Stimulated activated CD4-positive, alpha-beta T cell treated with anti-CD3 and anti-CD28 coated beads, Interleukin-15, amount 100 ng/mL, for 48 hours (primary cell): ENCODE measurements at places on chromosomes 6 and 20.
A peak's percentile ranks its signal among the peaks of the same experiment; 100 is the strongest.

GRCh38 chr6:33207552-33208090 is 679 bp upstream of the RING1 start:
- no peak for DNase-seq

DNA sequence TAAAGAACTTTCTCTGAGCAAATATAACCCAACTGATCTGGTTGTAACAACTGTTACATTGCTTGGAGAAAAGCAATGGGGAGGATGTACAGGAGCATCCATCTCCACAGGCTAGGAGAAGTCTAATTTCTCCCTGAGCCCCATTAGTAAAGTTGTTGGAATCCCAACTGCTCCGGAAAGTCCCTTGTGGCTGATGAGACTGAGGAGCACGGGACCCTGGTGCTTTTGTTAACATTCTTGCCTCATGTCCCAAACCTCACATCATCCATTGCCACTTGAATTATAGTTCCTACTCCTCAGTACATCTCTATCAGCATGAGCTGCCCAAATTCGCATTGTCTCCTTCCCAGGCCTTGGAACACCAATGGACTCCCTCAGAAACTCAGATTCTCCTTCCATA is 260.6 kb upstream of the BMP2 start:
- no peak for DNase-seq

DNA sequence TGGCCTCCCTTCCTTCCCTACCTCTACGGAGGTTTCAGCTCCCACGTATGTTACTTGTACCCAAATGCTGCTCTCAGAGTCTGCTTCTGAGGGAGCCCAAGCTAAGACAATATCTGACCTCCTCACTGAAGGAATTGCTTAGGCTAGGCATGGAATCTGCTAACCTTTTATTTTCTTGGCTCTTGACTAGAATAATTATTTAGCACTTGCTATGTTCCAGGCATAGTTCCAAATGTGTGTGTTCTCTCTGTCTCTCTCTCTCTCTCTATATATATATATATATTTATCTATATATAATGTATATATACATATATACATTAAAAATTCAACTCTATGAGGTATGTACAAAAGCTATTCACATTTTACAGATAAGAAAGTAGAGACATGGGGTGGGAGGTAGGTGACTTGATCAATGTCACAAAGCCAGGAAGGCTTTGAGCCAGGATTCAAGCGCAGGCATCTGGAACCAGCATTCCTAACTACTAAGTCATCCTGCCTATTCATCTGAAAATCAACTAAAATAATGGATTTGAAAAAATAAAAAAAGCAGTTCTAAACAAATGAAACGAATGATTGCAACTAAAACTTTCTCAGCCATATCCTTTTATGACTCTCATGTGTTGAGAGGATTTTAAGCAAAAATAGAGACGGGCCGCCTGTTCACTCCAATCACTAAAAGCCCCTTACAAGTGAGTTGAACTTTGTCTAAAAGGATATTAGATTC is 189.7 kb upstream of the JAG1 start:
- DNase-seq, result no peak

- DNase-seq, result no peak
Observed at GRCh38 chr6:2594868-2595267, 155.9 kb downstream of the MYLK4 start.

- DNase-seq, result no peak
Observed at GRCh38 chr6:34366639-34366921, 25.9 kb downstream of the NUDT3 start.

GRCh38 chr20:49888212-49889000 is 26.9 kb downstream of the SPATA2 start:
- DNase-seq, result peak; percentile 38

- DNase-seq, result no peak
Observed at GRCh38 chr20:56716806-56717205, 87.7 kb downstream of the TFAP2C start.

DNA sequence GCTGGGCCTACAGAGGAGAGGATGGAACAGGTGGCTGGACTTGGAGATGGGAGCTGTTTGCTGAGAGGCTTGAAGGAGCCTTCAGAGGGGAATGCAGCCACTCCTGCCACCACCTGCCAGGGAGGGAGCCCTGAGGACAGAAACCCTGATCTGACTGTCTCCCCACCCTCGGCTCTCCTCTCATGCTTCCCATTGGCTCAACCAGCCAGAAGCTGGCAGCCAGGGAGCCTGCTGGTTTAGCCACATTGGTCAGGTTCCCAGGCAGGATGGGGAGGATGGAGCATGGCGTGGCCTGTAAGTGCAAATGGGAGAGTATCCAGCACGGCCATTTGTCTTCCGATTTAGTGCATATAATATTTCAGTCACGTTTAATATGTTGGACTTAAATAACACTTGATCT is 12.8 kb downstream of the TREM1 start:
- DNase-seq, result no peak

GRCh38 chr6:170134031-170134470 is 156.8 kb downstream of the DLL1 start:
- DNase-seq, result no peak

DNA sequence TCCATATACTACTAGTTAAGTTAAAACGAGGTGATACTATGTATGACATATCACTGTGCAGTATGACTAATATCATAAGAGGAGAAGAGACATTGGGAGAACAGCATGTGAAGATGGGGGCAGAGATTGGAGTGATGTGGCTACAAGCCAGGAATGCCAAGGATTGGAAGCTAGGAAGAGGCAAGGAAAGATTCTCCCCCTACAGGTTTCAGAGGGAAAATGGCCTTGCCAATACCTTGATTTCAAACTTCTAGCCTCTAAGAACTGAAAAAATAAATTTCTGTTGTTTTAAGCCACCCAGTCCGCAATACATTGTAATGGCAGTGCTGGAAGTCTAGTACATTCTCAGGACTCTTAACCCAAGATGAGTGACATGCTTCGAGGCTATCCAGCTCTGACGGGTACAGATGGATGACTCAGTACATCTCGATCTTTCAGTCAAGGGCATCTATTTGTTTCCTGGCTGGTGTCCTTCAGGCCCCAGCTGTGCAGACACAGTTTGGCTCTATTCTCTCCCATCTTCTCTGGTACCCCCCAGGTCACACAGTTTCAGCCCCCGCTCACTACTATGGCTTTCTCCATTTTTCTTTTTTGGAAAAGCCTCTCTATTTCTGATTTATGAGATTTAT is 55.5 kb upstream of the THEMIS start:
- DNase-seq, result no peak

GRCh38 chr6:64146876-64147275 is 511.3 kb downstream of the PHF3 start:
- no peak for DNase-seq

- no peak for DNase-seq
Observed at GRCh38 chr6:26415791-26416190, 13.7 kb downstream of the BTN3A1 start.

DNA sequence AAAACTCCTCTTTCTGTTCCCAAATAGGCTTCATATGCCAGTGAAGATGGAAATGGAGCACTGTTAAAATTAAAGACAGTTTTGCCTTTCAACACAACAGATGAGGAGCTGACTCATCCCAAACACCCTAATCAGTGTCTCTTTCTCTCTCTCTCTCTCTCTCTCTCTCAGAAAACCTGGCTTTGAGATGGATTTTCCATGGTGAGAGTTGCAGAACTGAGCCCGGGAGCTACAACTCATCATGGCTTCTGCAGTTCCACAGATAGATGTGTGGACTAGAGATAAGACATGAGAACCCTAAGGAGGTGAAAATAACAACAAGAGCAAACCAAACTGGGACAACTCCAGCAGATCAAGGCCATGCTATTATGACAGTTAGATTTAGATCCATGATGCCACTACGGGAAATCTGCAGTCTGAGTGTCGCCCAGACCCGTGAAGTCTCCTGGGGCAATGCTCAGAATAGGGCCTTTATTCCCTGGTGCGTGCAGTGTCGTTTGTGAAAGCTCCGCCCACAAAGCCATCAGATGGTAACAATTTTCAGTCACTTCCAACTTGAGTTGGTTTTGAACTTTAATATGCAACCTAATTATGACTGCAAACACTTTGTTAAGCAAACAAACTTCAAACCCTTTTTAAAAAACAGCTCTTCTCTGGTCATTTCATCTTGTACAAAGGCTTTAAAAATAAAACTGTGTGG is 338.2 kb upstream of the PREP start:
- no peak for DNase-seq

DNA sequence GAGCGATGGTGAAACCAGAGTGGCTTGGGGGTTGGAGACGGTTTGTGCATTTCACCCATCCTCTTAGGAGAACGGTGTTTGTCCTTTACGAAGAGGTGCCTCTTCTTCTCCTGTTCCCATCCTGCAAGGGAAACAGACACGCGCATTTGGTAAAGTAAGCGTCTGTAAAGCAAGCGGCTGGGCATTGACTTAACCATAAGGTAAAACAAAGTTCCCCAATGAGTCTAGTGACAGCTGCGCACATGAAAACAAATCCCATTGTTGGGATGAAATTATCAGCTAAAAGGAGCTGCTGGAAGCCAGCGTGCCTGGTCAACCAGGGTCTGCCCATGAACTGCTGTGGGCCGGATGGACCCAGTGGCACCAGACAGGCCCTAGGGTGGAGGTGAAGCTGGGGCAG is 5.8 kb downstream of the BHLHE23 start:
- no peak for DNase-seq

DNA sequence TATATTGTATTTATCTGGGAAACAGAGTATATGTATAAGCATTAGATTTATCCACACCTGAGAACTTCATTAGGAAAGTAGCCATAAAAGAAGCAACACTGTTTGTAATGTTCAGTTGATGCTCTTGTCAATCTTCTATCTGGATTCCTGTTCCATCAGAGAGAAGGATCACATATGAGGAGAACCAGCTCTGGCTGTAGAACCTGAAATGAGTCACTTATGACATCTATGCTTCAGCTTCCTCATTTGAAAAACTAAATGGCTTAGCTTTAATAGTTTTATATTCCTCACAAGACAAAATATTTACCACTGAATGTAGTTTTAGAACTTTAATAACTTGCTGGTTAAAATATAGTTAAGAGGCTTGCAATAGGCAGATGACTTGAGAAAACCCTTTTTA is 144.7 kb downstream of the TASP1 start:
- no peak for DNase-seq

- no peak for DNase-seq
Observed at GRCh38 chr6:143616741-143617140, 61.0 kb upstream of the PHACTR2 start.

- no peak for DNase-seq
Observed at GRCh38 chr6:53547166-53547810, 2.4 kb upstream of the GCLC start.
